ENCODE measurements at places on chromosomes 2 and 18. TPM values are rescaled to one million over a fixed set of nuclear protein-coding genes. Genes with fewer than 3 reads are reported as not detected.

DNA sequence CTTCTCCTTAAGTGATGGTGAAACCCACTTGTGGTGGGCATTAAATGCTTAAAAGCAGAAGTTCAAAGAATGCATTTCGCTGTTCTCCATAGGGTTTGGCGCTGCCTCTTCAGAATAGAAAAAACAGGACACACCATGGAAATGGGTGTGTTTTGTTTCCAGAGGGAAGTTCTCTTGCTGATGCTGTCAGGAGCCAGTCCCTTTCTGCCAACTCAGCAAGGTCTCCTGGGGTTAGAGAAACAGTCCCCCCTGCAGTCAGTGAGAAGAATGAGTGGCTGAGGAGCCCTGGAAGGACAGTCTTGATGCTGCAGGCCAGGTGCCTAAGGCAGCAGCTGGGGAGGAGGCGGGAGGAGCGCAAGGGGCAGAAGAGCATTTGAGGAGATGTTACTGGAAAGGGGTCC, 37.8 kb upstream of the ASAP2 start:
- H3K36me3 ChIP-seq = no peaks in the 10 kb centered on the region
- no peaks in the 10 kb centered on the region for H3K27me3 ChIP-seq
- H3K4me3 ChIP-seq = no peak overlapping the region
- DNase-seq = no peak
- no peak overlapping the region for H3K27ac ChIP-seq

DNA sequence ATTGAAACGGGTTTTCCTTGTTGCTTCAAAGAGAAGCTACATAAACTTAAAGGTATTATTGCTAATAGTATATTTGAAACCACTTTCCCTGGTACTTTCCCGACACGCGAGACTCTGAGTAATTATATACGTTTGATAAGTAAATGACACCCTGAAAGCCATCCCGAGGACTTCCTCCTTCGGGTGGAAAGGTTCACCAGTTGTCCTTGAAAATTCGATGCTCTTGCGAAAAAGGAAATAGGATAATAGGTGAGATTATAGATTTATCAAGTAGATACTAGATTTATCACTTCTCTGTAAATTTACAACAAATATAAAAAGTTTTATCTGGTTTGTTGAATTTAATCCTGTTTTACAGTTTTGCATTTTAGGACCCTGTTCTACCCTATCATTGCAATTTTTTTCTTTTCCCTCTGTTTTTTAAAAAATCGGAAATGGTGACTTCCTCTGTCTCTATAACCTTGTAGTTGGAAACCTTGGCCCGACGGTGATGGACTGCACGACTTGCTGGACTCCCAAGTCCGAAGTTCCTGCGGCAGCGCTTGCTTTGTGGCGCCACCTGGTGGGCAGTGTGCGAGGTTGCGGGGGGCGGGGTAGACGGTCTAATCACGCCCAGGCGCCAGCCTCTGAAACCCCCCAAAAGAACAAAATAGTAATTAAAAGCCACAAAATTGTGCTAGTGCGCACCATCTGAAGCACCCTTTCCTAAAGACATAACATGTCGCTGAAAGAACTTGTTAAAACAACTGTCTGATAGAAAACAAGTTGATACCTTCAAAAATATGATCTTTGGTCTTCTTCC, 972 bp upstream of the DLX2 start:
- H3K4me1 ChIP-seq = peaks cover 48% of the 10 kb centered on the region
- no peaks in the 10 kb centered on the region for H3K36me3 ChIP-seq
- peaks cover 95% of the 10 kb centered on the region for H3K27me3 ChIP-seq
- H3K4me3 ChIP-seq = peak overlapping the region; percentile 59
- no peak overlapping the region for H3K27ac ChIP-seq

- DNase-seq = no peak
- no peak overlapping the region for H3K4me3 ChIP-seq
- no peaks in the 10 kb centered on the region for H3K36me3 ChIP-seq
- H3K27me3 ChIP-seq = no peaks in the 10 kb centered on the region
Observed at GRCh38 chr2:54189539-54189938, 66.5 kb downstream of the TSPYL6 start.

DNA sequence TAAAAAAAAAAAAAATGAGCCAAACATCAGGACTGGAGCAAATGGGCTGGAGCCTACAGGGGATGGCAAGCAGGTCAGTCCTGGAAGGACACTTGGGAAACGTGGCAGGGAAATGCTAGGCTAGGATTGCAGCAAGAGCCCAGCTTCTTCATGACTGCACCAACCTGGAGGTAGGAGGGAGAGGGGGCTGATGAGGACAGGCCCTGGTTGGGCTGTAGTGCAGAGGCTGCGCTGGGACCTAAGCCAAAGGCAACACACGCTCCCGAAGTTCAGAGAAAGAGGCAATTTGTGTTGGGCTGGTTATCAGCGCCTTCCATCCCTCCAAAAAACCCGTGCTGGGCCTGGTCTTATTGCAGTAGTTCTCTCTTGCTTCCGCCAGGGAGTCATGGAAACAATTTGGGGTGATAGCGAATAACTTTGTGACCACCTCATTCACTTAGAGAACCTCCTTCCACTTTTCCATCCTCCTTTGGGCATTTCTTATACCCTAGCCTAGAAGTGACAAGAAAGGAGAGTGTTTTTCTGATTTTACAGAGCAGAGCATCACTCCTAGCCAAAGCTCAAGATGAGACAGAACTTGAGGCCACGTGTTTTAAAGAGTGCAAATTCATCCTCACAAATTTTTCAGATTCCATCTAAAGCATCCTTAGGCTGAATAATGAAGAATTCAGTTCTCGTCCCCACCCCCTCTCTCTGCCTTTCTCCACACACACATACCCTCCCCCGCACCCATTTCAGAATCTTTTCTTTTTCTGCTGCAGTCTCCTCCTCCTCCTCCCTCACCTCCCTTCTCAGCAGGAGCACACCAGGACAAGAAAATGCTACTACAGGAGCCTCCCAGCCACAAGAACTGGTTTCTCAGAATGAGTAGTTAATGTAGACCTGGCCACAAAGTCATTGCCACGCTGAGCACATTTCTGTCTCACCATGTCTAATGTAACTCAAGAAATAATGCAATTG, 82.5 kb upstream of the STPG4 start:
- no peaks in the 10 kb centered on the region for H3K36me3 ChIP-seq
- H3K4me1 ChIP-seq = peaks cover 18% of the 10 kb centered on the region
- no peak overlapping the region for H3K4me3 ChIP-seq
- H3K27me3 ChIP-seq = no peaks in the 10 kb centered on the region

GRCh38 chr2:5677133-5677532, 15.1 kb upstream of the SOX11 start:
- no peak overlapping the region for H3K4me3 ChIP-seq
- no peak for DNase-seq
- H3K27me3 ChIP-seq = peaks cover 19% of the 10 kb centered on the region
- H3K27ac ChIP-seq = no peak overlapping the region

GPR155 gene
- total RNA-seq = 20.5 TPM

COL4A4 gene
- total RNA-seq = 1.7 TPM
